Osteoblast (primary cell): ENCODE measurements at places on chromosomes 12 and 14. TPM values are rescaled to one million over a fixed set of nuclear protein-coding genes. Genes with fewer than 3 reads are reported as not detected.

KRT82 gene
- total RNA-seq: not detected in 2 replicates

LTBR gene
- 110 and 121 TPM in 2 replicates for total RNA-seq

DNA sequence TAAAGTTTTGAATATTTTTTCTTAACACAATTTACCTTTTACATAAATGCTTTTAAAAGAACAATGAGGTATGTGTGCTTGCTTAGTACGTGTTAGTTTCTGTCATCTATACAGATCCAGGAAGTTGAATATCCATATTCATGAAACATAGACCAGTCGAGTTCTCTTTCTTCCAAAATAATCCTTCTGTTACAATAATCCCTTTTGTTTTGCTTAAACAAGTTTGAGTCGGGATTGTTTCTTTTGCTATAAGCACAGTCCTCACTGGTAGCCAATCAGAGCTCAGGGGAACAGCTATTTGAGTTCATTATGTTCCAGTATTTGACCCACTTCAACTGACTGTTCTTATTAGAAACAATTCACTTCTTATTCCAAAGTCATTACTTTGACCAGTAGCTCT lies 214.7 kb upstream of the FLRT2 start:
- DNase-seq: peak; percentile 46

BRF1 gene
- 33.6 and 34.4 TPM in 2 replicates for total RNA-seq

GRCh38 chr14:103762541-103762940 lies 46.9 kb downstream of the ZFYVE21 start:
- no peak for DNase-seq

- no peak for DNase-seq
Observed at GRCh38 chr14:54348001-54348611, 48.7 kb upstream of the CDKN3 start.

- DNase-seq: no peak
Observed at GRCh38 chr12:66500841-66501240, 178.0 kb downstream of the GRIP1 start.

C12orf50 gene
- under 0.01 TPM in 1 of 2 replicates, not detected in the other for total RNA-seq

DNA sequence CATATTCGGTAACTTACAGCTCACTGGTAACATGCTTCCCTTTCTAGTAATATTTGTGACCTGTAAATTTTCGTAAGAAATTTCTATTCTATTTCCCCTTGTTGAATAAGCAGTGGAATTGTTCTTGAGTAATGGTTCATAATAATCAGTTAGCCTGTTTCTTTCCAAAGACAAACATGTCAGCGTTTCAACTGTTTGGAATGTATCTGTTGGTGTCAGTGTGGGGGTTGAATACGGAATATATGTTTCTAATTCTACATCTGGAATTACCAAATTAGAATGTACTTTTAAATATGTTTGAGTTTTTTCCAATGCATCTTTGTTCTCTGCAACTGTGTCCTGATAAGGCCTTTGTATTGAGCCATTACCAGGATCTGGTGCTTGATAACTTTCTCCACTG lies 2.0 kb downstream of the BBS10 start:
- DNase-seq: no peak

DNA sequence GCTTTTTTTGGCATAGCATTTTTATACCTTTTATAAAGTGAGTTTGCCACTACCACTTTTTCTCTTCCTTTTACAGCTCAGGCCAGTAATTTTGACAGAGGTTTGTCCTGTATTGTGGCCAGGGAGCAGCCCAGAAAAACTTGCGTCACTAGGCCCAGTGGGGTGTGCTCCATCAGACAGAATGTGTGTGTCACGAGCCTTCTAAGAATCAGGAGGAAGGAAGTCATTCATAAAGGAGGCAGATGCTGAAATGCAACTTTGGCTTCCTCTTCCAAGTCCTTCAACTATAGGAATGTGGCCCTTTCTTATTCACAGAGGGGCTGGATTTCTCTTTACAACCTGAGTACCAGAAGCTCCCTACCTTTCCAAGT lies 10.1 kb upstream of the RAB35 start:
- DNase-seq: peak; percentile 77

AICDA gene
- not detected in 2 replicates for total RNA-seq

SLC10A1 gene
- not detected in 2 replicates for total RNA-seq

DNA sequence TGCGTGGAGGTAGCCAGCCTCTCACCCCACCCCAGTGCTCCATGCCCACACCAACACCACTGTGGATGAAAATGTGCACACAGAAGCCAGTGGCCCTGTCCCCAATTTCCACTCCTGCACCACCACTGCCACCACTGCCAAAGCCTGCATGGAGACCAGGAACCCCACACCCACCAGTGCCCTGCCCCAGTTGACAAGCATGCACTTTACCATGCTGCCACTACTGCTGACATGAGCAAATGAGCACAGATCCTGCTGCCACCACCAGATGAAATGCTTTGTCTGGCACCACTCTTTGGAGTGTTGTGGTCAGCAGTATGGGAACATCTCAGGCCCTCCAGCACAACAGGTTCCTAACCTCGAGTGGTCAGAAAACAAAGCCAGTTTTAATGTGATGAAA lies 104.1 kb downstream of the ATXN7L3B start:
- no peak for DNase-seq

- no peak for DNase-seq
Observed at GRCh38 chr12:450438-450837, 9.3 kb upstream of the B4GALNT3 start.

ZNF410 gene
- total RNA-seq: 83.2 and 83.4 TPM in 2 replicates

- no peak for DNase-seq
Observed at GRCh38 chr12:132754160-132754932, 7.3 kb downstream of the ANKLE2 start.

DNA sequence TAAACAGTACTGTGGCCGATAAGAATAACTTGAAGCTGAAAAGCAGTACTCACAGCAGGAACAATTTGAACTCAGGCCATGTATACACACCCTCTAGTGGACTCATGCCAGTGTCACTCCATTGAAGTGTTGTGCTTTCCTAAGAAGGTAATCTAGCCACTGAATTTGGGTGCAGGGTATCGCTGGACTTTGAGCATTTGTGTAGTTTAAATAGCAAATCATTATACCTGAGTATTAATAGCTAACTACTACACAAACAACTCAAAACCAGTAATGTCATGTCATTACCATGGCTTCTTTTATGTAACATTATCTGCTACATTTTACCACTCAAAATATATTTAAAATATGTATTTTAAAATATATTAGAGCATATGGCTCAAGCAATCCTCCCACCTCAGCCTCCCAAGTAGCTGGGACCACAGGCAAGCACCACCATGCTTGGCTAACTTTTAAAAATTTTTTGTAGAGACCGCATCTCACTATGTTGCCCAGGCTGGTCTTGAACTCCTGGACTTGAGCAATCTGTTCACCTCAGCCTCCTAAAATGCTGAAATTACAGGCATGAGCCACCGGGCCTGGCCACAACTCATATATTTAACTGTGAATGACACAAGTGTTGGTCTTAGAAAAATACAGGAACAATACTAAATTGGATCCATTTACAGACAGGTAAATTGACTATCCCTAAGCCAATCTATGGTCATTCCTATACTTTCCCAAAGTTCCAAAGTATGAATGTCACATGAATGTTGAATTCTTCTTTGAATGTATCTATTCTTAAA lies 25.6 kb upstream of the ARID4A start:
- DNase-seq: peak; percentile 25

ACSM4 gene
- not detected in 2 replicates for total RNA-seq

DNA sequence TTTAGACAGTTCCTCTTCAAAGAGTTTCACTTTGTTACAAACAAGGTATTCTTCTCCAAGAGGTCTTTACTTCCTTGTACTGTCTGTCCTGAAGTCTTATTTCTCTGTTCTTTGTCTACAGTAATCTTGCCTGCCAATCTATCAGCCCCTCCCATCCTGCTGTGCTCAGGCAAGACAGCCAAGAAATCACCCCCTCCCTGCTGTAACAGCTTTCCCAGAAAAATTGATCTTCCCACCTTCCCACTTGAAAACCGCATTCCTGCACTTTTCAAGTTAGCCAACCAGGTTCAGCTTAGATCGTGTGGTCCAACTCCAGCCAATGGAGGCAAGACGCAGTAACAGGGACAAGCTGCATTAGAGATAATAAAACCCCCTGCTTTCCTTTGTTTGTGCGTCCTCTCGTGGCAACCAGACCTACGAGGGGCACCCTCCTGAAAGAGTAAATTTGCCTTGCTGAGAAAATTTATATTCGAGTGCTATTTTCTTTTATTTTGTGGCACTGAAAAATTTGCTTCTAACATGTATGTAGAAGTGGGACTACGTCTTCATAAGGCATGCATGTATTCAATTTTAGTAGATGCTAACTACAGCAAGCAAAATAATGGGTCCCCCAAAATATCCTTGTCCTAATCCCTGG lies 46.5 kb upstream of the ESR2 start:
- DNase-seq: no peak

DNA sequence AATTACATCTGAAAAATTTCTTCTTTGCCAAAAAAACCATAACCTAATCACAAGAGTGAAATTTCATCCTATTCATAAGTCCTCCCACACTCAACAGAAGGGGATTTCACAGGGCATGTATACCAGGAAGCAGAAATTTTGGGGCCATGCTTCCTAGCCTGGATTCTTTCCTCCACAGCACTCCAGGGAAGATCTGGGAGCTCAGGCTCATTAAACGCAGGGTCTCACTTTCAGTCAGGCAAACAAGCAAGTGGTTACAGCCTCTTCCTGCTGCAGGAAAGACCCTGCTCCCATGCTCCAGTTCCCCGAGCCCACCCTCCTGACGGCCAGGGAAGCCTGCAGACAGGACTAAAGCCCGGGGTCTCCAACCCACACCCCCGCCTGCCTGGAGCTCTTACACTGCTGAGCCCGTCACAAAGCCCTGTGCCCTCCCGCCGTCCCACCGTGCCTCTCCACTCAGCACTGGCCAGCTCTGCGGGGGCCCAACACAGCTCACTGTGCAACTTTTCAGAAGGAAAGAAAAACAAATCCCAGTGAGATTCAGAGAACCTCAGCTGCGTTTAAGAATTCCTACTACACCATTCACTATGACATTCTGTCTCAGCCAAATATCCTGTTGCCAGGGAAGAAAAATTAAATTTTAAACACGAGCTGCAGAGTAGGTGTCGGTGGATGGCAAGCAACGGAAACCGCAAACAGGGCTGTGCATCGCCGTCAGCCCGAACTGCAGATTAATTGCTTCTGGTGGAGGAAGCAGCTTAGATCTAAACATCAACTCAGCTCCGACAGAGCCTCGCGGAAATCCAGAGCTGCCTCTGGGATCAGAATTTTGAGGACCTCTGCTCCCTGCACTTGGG lies 106.7 kb upstream of the SFSWAP start:
- peak; percentile 78 for DNase-seq

DNA sequence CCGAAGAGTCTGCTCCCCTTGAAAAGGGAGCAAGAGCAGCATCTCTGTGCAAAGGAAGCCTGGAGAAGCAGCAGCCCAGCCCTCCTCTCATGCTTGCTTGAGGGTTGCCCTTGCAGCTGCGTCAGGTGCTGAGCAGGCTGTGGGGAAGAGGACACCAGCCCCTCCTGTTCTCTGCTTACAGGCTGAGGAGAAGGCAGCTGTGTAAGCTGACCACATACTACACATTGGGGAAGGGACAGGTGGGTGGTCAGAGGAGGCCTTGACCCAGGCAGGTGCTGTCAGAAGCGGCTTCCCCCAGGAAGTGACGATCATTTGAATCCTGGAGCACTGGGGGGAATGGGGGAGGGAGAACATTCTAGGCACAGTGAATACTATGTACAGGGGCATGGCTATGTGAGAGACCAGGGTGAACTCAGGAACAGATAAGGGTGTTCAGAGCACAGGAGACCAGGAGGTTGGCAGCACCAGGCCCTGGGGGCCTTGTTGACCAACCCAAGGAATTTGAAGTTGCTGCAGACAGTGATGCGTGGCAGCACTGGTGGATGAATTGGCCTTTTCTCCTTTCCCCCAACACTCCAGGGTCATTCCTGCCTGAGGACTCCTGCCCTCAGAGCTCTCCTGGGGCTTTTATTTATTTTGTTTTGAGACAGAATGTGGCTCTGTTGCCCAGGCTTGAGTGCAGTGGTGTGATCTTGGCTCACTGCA lies 2.7 kb upstream of the KLC1 start:
- DNase-seq: no peak

DNA sequence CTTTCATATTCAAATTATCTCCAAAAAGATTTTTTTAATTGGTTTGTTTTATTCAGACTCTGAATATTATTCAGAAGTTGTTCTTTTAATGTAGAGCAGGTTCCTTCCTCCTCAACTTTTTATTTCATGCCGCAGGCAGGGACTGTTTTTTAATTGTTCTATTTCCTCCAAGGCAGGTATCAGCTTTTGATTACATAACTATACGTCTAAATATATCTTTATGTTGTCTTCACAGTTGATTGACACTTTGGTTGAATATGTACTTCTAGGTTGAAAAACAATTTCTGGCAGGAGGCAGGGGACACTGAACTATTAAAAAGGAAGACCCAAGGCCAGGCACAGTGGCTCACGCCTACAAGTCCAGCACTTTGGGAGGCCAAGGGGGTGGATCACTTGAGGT lies 82.5 kb downstream of the HECTD4 start:
- no peak for DNase-seq

DNA sequence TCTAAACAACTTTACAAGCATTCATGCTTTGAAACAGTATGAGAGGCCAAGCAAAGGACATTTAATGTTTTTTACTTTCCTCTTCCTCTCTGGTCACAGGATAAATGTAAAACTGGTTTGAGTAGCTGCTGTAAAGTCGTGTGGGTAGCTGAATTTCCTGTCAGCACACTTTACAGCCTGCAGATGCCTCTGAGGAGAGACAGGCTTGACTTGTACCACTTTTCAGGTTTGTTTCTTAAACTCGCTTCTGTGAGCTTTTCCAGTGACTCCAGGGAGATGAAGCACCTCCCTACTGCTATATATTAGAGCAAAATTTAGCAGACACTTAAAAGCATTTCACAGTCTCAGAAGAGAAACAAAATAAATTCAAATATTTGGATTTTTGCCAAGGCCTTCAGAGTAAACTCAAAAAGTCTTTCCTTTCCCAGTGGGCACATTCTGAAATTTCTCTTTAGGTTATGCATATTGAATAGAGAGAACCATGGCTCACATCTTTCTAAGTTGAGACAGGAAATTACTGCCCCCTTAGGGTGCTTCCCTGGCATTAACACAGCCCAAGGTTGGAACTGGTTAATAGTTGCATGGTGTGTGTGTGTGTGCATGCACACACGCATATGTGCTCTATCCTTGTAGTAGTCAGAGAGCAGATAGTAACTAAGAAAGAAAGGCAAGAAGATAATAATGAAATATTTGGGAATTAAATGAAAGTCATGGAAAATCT lies 557.3 kb upstream of the MIS18BP1 start:
- DNase-seq: no peak

HCAR3 gene
- not detected in 2 replicates for total RNA-seq

GRCh38 chr12:92603741-92604432 lies 98.9 kb upstream of the PLEKHG7 start:
- DNase-seq: no peak

DNA sequence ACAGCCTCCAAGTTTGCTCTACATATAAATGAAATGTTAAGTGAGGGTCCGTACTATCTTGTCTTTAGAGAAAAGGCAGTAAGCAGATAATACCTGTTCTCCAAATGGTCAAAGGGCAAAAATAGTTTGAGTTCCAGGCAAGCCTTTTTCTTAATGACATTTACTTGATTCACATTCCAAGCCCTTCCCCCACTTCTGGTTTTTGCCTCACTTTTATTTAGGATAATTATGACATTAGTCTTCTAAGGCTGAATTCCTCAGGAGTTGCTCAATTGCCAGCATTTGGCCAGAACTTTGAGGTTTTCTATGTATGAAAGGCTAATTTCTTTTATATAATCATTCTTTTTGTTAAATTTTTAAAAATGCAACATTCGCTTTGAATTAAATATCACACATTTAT lies 62.5 kb upstream of the DUSP6 start:
- peak; percentile 77 for DNase-seq

ART4 gene
- total RNA-seq: not detected in 2 replicates
